ENCODE measurements at places on chromosomes 5 and 9. TPM values are rescaled to one million over a fixed set of nuclear protein-coding genes. Genes with fewer than 3 reads are reported as not detected.

Gene CDK5RAP2
- 31.9 TPM for total RNA-seq

Gene FRMD3
- 10.8 TPM for total RNA-seq

Gene ACTBL2
- not detected for total RNA-seq

Gene MEIKIN
- not detected for total RNA-seq

Gene EPB41L4B
- total RNA-seq, result 6.0 TPM

Gene PRSS3
- total RNA-seq, result not detected

Gene CYLC2
- total RNA-seq, result not detected

Gene AK8
- 1.0 TPM for total RNA-seq

DNA sequence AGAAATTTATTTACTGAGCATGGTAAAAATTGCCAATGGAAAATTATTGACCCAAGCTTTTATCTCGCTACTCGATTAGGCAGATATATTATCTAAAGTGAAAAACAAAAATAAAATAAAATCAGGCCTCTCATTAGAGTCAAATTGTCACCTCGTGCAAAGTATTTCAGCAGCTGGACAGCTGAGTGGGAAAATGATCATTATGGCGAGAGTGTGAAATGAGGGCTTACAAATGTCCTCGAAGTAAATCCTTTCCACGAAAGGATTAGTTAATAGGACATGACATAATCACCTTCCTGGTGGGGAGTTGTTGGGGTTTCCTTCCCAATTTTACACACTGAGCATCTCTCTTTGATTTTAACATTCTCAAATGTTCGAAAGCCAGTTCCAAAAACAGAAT, 5.4 kb upstream of the DPYSL3 start:
- no peak for DNase-seq

DNA sequence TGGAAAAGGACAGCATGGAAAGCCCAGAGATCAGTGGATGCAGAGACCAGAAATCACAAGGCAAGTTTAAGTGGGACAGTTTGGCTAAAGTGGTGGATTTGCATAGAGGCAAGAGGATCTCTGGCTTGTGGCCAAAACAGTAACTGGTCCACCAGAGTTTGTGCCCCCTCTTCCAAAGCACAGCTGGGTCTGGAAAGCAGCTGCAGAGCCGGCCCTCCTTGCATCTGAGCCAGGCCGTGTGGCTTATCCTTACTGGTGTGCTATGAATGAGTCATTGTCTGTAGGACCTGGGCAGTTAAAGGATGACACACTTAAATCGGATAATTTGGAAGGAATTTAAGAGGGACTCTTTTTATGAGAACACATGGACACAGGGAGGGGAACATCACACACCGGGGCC, 146.6 kb downstream of the PIP5K1B start:
- no peak for DNase-seq

DNA sequence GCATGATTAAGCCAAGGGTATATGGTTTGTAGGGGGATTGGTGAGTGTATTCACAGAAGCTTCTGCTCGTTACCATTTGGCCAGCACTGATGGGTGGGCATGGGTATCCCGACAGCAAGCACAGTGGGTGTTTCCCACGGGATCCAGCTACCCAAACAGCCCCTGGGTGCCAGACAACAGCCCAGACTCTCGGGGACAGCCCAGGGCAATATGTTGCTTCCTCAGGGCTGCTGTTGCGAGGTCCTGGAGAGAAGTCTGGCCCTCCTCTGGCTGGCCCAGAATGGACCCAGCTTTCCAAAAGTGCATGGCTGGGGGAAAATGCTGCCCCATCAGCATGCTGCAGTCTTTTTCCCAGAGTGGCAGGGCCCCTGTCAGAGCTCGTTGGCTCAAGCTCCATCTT, 247.0 kb downstream of the IRX1 start:
- DNase-seq, result no peak

GRCh38 chr9:96491079-96491879, 41.3 kb downstream of the HABP4 start:
- no peak for DNase-seq

GRCh38 chr5:139492700-139493192, 10.2 kb upstream of the STING1 start:
- DNase-seq, result no peak

All from urinary bladder (tissue), 4 donors.